ENCODE measurements at places on chromosomes 13 and 19. TPM values are rescaled to one million over a fixed set of nuclear protein-coding genes. Genes with fewer than 3 reads are reported as not detected.

The SWSAP1 gene
- 1.8 TPM for polyA plus RNA-seq

The RAD23A gene
- polyA plus RNA-seq = 73.3 TPM

The IZUMO2 gene
- polyA plus RNA-seq = 1.0 TPM

The CEACAM8 gene
- 0.70 TPM for polyA plus RNA-seq

The CDC42EP5 gene
- 35.3 TPM for polyA plus RNA-seq

DNA sequence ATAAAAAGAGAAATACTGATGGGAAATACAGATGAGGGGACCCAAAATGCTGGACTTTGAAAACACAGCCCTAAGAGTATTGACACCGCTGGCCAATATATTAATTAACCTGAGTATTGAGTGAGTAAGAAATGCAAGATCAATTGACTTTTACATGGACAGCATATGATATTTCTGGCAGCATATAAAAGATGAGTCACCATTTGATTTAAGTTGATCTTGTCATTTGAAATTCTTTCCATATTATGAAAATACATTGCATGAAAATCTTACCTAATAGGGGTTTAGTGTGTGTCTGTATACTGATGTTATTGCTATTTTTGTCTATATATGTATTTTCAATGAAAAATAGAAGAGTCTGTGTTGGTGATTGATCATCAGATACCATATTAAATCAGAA, 619.6 kb downstream of the KCTD12 start:
- DNase-seq = no peak

- no peak for DNase-seq
Measured at GRCh38 chr19:42850981-42851717, 28.4 kb downstream of the PSG1 start.

GRCh38 chr13:76229281-76229680, 593.2 kb downstream of the LMO7 start:
- DNase-seq = no peak

- DNase-seq = no peak
Measured at GRCh38 chr19:16373532-16373931, 48.9 kb downstream of the KLF2 start.

DNA sequence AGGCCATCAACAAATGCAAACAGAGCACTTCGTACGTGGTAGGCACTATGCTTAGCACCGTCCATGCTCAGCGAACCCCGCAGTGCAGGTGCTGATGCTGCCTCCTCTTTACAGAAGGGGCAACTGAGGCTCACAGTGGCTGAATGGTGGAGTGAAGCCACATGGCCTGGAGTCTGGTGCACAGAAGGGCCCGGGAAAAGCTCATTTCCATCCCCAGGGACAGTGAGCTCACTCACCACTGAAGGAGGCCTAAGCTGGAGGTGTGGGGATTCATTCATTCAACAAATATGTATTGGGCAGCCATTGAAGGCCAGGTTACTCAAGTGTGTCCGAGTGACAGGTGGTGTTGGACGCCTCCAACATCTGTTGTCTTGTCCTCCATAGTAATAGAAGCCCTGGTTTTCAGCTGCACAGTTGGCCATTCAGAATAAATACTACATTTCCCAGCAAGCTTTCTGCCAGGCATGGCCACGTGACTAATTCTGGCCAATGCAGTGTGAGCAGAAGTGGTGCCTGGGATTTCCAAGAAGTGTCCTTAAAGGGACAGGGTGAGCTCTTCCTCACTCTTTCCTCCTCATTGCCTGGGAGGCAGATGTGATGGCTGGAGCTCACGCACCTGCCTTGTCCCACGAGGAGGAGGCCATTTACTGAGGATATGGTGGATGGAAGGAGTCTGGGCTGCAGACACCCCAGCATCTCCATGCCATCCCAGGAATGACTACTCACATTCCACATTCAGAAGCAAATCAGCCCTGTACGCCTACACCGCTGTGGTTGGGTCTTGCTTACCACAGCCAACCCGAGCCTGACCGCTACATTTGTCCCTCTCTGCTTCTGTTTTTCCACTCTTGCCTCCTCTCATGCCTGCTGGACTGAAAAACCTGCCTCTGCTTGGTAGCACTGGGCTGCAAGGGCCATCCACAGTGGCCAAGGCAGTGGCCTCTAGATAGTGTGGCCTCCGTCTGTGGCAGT, 2.3 kb upstream of the ZNRF4 start:
- DNase-seq = no peak

Data from left lung (tissue), 14 donors.